ENCODE measurements at places on chromosomes 2 and 18.

GRCh38 chr2:240395448-240395847 is 40.0 kb upstream of the GPC1 start:
- DNase-seq: no peak

DNA sequence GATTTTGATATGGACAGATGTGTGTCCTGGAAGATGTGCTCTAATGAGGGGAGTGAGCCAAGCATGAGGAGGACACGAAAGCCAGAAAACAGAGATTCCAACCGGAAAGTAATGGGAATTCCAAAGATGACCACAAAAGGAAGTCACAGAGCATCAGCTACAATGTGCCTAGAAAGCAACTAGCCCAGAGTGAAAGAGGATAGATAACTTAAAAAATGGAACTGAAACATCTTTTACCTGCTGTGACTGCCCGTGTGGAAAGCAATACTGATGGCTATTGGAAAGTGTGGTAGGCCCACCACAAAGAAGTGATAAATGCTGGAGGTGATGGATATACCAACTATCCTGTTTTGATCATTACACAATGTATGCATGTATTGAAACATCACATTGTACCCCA is 21.6 kb downstream of the DNMT3A start:
- DNase-seq: no peak

GRCh38 chr18:36284671-36285295 is 12.7 kb upstream of the FHOD3 start:
- no peak for DNase-seq

- DNase-seq: no peak
Measured at GRCh38 chr18:74748809-74749208, 151.1 kb downstream of the ZNF407 start.

DNA sequence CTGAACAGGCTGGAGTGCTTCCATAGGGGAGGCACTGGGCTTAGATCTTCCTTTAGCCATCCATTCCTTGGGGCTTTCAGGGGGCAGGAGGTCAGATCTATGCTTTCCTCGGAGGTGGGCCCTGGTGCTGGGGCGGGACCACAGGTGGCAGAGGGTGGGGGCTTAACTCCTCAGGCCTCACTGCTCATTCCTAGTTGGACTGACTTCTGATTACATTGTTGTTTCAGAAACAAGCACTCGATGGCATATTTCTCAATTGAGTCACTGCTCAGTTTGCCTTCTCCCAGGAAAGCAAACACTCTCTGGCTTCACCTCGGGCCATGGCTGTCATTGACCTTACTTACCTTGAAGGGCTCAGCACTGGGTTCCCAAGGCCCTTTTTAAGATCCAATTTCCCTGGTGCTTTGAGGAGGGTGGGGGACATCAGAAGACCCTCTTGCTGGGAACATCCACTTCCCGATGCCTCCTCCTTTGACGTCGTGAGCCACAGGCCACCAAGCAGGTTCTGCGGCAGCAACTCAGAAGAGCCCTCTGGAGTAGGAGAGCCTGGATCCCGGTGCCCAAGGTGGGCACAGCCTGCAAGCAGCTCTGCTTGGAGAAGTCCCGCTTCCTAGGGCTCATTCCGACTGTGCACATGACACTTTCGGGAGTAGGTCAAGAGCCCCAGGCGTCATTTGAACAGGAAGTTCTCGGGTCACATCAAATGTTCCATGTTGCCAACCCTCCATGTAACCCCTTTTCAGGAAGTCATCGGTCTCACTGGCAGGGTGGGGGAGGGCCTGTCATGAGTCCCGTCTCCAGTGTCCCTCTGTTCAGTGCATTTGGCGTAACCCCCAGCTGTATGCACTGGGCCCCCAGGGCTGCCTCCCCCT is 40.6 kb downstream of the SDC1 start:
- DNase-seq: no peak

- DNase-seq: peak; percentile 14
Measured at GRCh38 chr2:59888015-59888414, 665.4 kb downstream of the BCL11A start.

- DNase-seq: no peak
Measured at GRCh38 chr2:47799031-47799609, 16.2 kb downstream of the MSH6 start.

GRCh38 chr2:68253219-68254068 is 1.1 kb upstream of the PPP3R1 start:
- DNase-seq: no peak

- no peak for DNase-seq
Measured at GRCh38 chr18:25327584-25327983, 24.4 kb downstream of the ZNF521 start.

GRCh38 chr2:40360652-40361051 is 91.2 kb downstream of the SLC8A1 start:
- no peak for DNase-seq

DNA sequence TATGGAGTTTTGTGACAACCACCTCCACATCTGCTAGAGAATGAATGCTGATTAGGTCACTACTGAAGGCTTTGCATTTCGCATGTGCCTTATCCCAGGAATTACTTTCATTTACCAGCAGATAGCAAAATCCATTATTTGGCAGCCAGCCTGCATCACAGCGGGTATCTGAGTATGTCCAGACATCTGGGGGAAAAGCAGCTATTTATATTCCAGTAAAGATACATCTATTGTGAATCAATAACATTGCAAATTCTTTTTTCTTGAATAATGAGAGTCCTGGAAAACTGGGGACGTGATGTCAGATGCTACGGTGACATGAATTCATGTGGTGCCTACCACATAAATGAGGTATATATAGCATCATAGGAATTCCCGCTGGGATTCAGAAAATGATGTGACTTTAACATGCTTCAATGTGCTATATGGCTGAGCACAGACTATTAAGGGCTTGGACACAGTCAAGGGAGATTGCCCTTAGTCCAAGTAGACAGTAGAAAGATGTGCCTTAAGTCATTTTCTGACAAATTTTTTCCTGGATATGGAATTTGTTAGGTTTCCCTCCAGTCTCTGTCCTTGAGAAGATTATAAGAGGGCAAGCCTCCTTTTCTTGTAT is 84.2 kb upstream of the CD302 start:
- no peak for DNase-seq

- DNase-seq: no peak
Measured at GRCh38 chr2:176192351-176192750, 3.9 kb downstream of the HOXD1 start.

GRCh38 chr2:101991721-101992145 is at the start of gene IL1R2:
Gene IL1R2, plus strand, starts transcription at chr2:101991960. Its CDS starts 16,616 bp downstream, at chr2:102008576.
- no peak for DNase-seq

DNA sequence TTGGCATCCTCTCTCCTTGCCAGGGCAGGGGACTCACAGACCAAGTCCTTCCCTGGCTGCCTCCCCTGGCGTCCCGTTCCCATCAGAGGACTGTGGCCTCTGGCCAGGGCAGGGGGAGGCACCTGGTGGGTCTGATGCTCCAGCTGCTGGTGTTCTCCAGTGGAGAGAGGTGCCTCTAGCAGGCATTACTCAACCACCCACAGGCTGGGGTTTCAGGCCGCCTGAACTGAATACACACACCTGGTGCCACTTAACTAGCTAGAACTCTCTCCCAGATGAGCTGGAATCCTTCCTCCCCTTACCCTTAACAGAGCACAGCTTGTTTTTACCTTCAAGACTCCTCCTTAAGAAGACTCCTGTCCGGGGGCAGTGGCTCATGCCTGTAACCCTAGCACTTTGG is 37.7 kb upstream of the CNGA3 start:
- DNase-seq: no peak

- no peak for DNase-seq
Measured at GRCh38 chr2:127361929-127362885, 25.6 kb downstream of the MAP3K2 start.

- no peak for DNase-seq
Measured at GRCh38 chr2:105110295-105110829, 72.5 kb downstream of the MRPS9 start.

DNA sequence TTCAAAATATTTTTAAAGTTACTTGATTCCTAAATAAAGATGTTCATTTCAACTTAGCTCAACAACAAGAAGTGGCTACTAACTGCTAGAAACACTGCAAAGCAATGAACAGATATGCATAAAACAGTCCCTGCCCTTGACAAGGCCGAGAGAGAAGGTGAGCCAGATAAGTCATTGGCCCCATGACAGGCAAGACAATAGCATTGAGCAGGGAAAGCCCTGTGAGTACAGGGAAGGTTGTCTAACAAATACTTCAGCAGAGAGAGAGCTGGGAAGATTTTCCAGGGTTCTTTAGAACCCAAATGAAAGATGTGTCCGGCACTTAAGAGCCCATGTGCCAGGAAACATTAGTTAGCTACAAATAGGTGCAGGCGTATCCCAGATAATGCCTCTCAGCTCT is 4.7 kb downstream of the LAMA1 start:
- no peak for DNase-seq

Data from activated T-cell treated with anti-CD3 and anti-CD28 coated beads for 48 hours (primary cell).